Adipose tissue (tissue), 3 donors: ENCODE measurements at places on chromosomes 1 and 21. TPM values are rescaled to one million over a fixed set of nuclear protein-coding genes. Genes with fewer than 3 reads are reported as not detected.

The OR2T27 gene
- polyA plus RNA-seq = not detected

The C1orf116 gene
- 2.3 TPM for polyA plus RNA-seq

The CD5L gene
- 0.45 TPM for polyA plus RNA-seq

The ADAMTS4 gene
- polyA plus RNA-seq = 5.9 TPM

The ZNF648 gene
- polyA plus RNA-seq = 0.05 TPM

The TTLL7 gene
- 2.1 TPM for polyA plus RNA-seq

The AK5 gene
- polyA plus RNA-seq = 0.11 TPM

The PRR9 gene
- polyA plus RNA-seq = 1.0 TPM

The MIXL1 gene
- not detected for polyA plus RNA-seq

The MTARC2 gene
- 20.8 TPM for polyA plus RNA-seq

The CXADR gene
- 5.7 TPM for polyA plus RNA-seq

The CLCNKB gene
- 0.19 TPM for polyA plus RNA-seq

The FCMR gene
- 5.1 TPM for polyA plus RNA-seq

The SEC16B gene
- polyA plus RNA-seq = 2.1 TPM

The NOS1AP gene
- 1.1 TPM for polyA plus RNA-seq

The LDLRAD1 gene
- not detected for polyA plus RNA-seq

The CRNN gene
- polyA plus RNA-seq = not detected

The SOD1 gene
- 408 TPM for polyA plus RNA-seq

The ST6GALNAC3 gene
- 1.1 TPM for polyA plus RNA-seq

The SYNC gene
- polyA plus RNA-seq = 5.6 TPM

The SLC44A3 gene
- 28.0 TPM for polyA plus RNA-seq

The DOCK7 gene
- 9.7 TPM for polyA plus RNA-seq

The RNU1-2 gene
- polyA plus RNA-seq = not detected

The NUAK2 gene
- 4.7 TPM for polyA plus RNA-seq

The KRTAP21-2 gene
- not detected for polyA plus RNA-seq

The ETV3L gene
- polyA plus RNA-seq = not detected

The IL23R gene
- polyA plus RNA-seq = not detected

The MCOLN3 gene
- 1.1 TPM for polyA plus RNA-seq

The TMEM50B gene
- 29.0 TPM for polyA plus RNA-seq

The BSND gene
- not detected for polyA plus RNA-seq
